ENCODE measurements at places on chromosomes 7 and 10.

- no peak for DNase-seq
Measured at GRCh38 chr7:2248984-2249694, 7.1 kb downstream of the NUDT1 start.

- no peak for DNase-seq
Measured at GRCh38 chr7:159066816-159067575, 77.7 kb downstream of the VIPR2 start.

GRCh38 chr7:133771788-133772419 lies 355.2 kb upstream of the LRGUK start:
- DNase-seq: no peak

DNA sequence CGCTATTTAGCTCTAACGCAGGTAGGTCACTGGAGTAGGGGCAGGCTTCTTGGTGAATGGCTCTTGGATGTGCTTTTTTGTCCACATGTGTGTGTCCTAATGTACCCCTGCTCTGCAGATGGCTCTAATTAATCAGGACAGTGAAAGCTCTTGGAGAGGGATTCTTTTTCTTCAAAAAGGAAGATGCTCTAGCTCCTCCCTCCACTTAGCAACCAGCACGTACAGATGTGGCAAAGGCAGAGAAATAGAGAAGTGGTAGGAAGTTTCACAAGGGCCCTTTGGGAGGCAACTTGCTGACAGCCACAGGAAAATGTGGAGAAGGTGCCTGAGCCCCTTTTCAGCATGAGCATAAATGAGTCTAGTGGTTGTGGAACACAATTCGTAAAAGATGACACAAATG lies 221.7 kb downstream of the PLXNA4 start:
- peak; percentile 52 for DNase-seq

DNA sequence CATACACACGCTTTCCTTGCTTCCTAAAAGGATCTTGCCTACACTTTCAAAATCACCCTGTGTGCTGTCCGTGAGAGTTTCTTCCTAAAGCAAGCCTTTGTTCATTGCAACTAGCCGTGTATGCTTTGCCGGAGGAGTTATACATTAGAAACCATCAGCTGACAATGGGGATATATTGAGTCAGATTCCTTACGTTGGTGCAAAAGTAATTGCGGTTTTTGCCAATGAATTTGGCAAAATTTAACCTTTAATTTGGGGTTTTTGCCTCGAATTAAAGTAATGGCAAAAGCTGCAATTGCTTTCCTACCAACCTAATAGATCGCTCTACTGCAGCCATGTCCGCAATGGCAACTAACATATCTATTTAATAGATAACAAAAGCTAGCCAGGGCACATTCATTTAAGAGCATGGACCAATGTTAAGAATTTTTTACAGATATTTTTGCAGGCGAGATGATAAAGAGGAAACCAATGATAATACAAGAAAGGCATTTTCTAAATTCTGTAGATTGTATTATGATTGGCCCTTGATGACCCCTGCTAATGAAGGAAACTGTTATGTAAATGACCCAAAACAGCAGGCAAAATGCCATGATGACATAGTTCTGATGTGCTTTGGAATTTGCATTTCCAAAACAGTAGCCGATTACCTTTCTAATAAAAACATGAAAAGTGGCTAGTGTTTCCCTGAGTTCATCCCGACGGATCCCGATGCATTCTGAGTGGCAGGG lies 184.8 kb upstream of the NRP1 start:
- no peak for DNase-seq

- no peak for DNase-seq
Measured at GRCh38 chr7:139661903-139662302, 115.9 kb downstream of the HIPK2 start.

GRCh38 chr10:86651021-86651471 lies 3.3 kb upstream of the OPN4 start:
- no peak for DNase-seq

DNA sequence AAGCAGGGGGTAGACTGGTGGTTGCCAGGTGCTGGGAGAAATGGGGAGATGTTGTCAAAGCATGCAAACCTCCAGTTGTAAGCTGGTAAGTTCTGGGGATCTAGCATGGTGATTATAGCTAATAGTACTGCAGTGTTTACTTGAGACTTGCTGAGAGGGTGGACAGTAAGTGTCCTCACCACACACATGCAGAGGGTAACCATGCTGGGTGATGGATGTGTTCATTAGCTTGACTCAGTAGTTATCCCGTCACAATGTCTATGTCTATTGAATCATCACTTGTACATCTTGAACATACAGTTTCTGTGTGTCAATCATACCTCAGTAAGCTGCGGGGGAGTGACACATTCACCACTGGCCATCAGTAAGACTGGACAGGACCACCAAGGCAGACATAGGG lies 42.1 kb downstream of the GSDME start:
- no peak for DNase-seq

GRCh38 chr10:125979976-125980375 lies 83.6 kb downstream of the FANK1 start:
- no peak for DNase-seq

GRCh38 chr7:132135746-132136385 lies 440.4 kb downstream of the PLXNA4 start:
- DNase-seq: no peak

DNA sequence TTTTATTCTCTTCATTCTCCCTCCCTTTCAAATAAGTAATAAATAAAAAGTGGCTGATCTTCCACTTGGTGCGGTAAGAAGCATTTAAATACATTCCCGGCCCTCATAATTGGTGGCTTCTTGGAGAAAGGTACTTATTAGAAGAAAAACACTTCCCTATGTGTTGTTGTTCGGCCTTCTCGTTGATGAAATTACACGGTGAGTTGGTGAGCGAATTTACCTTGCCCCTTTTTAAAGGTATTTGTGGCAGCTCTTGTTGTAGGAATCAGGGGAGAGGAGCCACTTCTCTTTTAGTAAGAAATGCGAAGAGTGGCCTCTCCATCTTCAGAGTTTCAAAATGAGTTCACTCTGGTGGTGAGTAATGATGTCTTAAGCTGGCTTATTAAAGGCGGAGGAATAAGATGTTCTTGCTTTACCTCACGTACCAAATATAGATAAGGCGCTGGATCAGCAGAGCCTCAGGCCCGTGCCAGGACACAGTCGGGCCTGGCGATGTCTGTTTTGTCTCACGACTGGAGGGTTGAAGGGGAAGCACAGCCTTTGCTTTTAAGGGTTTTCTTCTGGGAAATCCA lies 135.9 kb downstream of the CUX1 start:
- no peak for DNase-seq

DNA sequence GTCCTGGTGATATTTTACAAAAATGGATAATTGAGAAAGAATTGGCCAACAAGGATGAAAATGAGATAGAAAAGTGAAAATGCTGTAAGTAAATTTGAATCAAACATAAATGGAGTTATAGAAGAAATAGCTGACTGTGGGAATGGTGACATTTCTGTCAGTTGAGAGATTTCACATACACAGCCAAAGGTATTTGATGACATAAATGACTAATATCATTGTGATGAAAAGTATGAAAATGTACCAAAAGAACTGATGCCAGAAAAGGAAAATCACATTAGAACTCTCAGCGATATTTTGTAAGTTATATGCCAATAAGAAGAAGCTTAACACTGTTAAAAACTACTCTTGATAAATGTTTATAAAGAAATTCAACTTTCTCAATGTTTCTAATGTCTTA lies 54.9 kb downstream of the TFPI2 start:
- no peak for DNase-seq

DNA sequence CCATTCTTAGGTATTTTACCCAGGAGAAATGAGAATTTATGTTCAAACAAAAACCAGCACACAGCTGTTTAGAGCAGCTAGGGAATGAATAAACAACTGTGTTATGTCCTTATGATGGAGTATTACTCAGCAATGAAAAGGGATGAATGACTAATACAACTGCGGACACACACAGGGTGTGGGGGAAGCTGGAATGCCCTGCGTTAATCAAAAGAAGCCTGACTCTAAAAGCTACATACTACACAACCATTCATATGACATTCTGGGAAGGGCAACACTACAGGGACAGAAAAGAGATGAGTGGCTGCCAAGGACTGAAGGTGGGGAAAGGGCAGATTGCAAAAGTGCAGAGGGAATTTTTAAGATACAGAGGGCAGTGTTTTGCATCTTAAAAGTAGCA lies 64.0 kb downstream of the DLG5 start:
- DNase-seq: no peak

- no peak for DNase-seq
Measured at GRCh38 chr10:75508814-75509306, 77.4 kb downstream of the LRMDA start.

GRCh38 chr7:50409856-50410745 lies 40.0 kb downstream of the FIGNL1 start:
- no peak for DNase-seq

- no peak for DNase-seq
Measured at GRCh38 chr7:97117035-97117371, 495 bp upstream of the SDHAF3 start.

GRCh38 chr7:117448655-117449054 lies 21.4 kb upstream of the ASZ1 start:
- DNase-seq: no peak

DNA sequence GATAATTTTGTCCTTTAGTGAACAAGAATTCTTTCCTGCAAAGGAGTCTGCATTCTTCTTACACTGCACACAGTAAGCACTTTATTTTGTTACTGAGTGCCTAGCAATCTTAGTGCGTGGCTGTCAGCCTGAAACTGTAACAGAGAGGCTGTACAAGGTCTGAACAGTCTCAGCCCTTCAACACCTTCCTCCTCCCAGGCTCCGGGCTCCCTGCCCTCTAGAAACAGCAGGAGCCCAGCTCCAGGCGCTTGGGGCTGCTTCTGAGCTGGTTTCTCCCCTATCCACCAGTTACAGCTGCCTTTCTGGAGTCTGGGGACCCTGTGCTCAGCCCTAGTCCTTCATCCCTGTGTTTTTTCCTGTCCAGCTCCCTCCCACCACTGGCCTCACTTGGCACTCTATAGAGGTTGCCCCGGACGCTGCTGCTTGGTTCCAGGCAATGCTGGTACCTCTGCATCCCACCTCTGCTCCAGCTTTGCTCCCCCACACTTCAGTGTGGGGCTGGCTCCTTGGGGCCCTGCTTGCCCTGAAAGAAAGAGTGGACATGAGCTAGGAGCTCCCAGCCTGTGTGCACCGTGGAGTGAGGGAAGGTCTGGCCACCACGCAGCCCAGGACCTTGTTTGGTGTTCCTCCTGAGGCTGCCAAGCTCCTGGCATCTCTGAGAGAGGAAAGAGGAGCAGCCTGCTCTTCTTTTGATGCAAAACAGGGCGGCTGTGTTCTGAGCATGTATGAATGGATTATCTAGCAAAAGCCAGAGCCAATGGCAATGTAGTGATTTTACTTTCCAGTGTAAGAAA lies 251.2 kb upstream of the GRB10 start:
- DNase-seq: no peak

GRCh38 chr7:79118143-79118542 lies 335.3 kb downstream of the MAGI2 start:
- DNase-seq: no peak

DNA sequence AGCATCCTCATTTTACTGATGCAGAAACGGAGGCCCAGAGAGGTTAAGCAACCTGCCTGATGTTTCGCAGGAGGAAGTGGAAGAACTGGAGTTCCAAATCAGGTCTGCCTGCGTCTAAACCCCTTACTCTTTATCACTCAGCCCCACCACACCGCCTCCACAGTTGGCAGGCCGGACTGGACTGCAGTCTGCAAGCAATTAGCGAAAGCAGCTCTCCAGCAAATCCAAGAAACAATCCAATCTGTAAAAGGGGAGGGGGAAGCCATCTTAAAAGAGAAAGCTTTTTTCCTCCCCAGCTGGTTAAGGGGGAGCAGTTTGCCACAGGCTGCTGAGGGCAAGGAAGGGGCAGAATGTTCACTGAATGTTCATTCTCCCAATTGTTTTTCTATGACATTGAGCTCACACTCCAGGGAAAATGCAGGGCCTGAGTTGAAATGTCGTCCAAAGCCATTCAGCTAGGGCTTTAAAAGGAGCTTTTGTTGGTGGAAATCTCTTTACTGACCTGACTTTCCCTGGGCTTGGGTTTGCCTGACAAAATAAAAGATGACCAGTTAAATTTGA lies 350.1 kb downstream of the RNLS start:
- DNase-seq: no peak

GRCh38 chr7:70733090-70733489 lies 398.9 kb upstream of the GALNT17 start:
- DNase-seq: no peak

- DNase-seq: no peak
Measured at GRCh38 chr10:91117505-91117904, 103.0 kb upstream of the PCGF5 start.

GRCh38 chr10:132624847-132625471 lies 87.4 kb downstream of the INPP5A start:
- no peak for DNase-seq

DNA sequence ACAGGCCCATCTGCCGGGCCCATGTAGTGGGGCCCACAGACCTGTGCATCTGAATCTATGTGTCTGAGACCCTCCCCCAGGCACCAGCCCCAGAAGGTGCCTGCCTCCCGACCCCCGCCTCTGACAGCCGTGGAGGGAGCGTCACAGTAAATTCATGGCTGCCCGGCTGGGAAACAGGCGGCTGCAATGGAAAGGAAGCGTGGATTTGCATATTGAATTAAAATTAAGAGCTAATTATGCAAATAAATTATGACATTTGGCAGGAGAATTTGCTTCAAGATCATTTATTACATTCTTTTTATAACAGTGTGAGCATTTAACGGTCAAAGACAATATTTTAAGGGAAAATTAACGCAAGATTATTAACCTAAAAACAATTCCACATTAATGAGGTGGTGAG lies 92.3 kb downstream of the HIF1AN start:
- no peak for DNase-seq

GRCh38 chr10:100810091-100810834 lies 64.9 kb downstream of the PAX2 start:
- no peak for DNase-seq

- no peak for DNase-seq
Measured at GRCh38 chr7:98291717-98292116, 10.2 kb downstream of the BRI3 start.

DNA sequence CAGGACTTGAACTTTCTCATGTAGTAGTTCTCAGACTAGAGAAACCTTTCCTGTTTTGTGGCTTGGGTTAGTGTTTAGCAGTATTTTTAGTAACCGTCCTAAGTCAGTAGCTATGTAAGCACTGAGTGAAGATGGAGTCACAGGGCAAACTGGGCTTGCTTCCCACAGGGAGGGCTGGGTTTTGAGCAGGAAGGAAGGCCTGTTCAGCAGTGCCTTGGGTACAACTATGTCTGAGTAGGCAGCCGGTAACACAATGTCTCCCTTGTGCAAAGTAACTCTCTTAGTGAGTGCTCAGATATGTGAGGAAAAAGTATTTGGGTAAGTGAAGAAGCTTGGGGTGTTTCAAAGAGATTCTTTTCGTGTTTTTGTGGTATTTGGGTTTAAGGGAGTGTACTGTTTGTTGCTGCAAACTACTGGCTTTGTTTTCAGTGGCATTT lies 96.4 kb downstream of the CCSER2 start:
- no peak for DNase-seq

GRCh38 chr7:41777894-41778596 lies 75.2 kb upstream of the INHBA start:
- DNase-seq: no peak
